SJCRH30 (cell line): ENCODE measurements at places on chromosomes 7 and 10. TPM values are rescaled to one million over a fixed set of nuclear protein-coding genes. Genes with fewer than 3 reads are reported as not detected.

- H3K27me3 ChIP-seq: no peaks in the 10 kb centered on the region
- no peak overlapping the region for H3K27ac ChIP-seq
- DNase-seq: no peak
These were observed 24.5 kb upstream of the ZNF488 start for GRCh38 chr10:47408606-47409005.

GRCh38 chr10:101614663-101615524 is 26.8 kb downstream of the DPCD start:
- H3K36me3 ChIP-seq: peaks cover 4% of the 10 kb centered on the region
- H3K4me3 ChIP-seq: no peak overlapping the region
- no peaks in the 10 kb centered on the region for H3K27me3 ChIP-seq
- peaks cover 8% of the 10 kb centered on the region for H3K4me1 ChIP-seq
- no peak overlapping the region for H3K27ac ChIP-seq
- DNase-seq: no peak

GRCh38 chr7:91212582-91212981 is 51.7 kb upstream of the FZD1 start:
- no peaks in the 10 kb centered on the region for H3K4me1 ChIP-seq
- H3K4me3 ChIP-seq: no peak overlapping the region
- no peaks in the 10 kb centered on the region for H3K27me3 ChIP-seq
- DNase-seq: no peak
- H3K36me3 ChIP-seq: peaks cover 6% of the 10 kb centered on the region; the same call in 1 of the 2 replicates
- H3K27ac ChIP-seq: no peak overlapping the region

GRCh38 chr7:45457591-45457990 is 116.6 kb upstream of the ADCY1 start:
- no peak overlapping the region for H3K4me3 ChIP-seq
- DNase-seq: peak; percentile 79
- H3K27ac ChIP-seq: no peak overlapping the region
- no peaks in the 10 kb centered on the region for H3K36me3 ChIP-seq
- H3K27me3 ChIP-seq: peaks cover 8% of the 10 kb centered on the region; the same call in 1 of the 2 replicates

DNA sequence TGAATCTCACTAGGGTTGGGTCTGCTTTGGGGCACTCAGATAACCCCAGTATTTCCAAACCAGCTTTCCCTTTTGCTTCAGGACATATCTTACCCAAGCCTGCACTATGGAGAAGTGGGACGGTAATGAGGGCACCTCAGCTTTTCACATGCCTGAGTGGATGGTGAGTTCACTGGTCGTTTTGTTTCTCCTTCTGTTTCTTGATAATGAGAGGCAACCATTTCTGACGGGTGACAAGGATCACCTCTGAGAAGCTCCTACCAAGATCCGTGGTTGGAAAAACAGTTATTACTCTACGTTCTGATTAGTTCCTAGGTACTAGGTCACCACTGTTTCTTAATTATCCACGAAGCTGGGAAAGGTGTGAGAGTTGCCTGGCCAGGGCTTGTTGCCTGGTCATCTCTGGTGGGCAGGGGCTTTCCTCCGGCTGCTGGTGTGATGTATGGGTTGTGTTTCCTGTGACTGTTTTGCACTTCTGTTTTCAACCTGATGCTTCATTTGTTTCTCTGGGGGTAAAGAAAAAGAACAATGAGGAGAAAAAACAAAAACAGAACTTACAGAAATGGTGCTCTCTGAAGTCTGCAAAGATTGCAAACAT is 65.7 kb upstream of the STRIP2 start:
- H3K27ac ChIP-seq: no peak overlapping the region
- no peaks in the 10 kb centered on the region for H3K4me1 ChIP-seq
- H3K36me3 ChIP-seq: no peaks in the 10 kb centered on the region
- no peaks in the 10 kb centered on the region for H3K27me3 ChIP-seq

- peaks cover 7% of the 10 kb centered on the region; the same call in 1 of the 2 replicates for H3K27me3 ChIP-seq
- no peaks in the 10 kb centered on the region for H3K36me3 ChIP-seq
- H3K4me1 ChIP-seq: peaks cover 20% of the 10 kb centered on the region
- H3K4me3 ChIP-seq: peak overlapping the region; percentile 38
These were observed 108.5 kb upstream of the ANLN start for GRCh38 chr7:36280840-36281812.

The DYDC2 gene
- 0.13 TPM in 1 of 2 replicates, not detected in the other for total RNA-seq

DNA sequence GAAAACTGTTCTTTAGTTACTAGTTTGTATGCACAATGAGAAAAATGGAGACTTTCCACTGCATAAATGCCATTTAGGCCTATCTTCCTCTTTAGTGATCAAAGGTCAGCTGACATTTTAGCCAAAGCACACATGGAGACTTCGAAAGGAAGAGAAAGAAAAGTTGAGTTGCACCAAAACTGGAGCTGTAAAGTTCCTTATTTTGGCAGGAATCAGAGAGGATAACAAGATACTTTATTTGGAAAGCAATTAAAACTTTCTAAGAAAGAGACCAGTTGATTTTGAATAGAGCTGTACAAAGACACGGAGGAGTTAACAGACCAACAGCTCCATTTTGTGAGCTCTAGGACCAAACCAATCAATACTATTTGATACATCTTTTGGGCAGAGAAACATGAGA is 14.2 kb downstream of the ENTPD7 start:
- no peaks in the 10 kb centered on the region for H3K4me1 ChIP-seq
- no peak overlapping the region for H3K4me3 ChIP-seq
- no peaks in the 10 kb centered on the region for H3K36me3 ChIP-seq
- H3K27ac ChIP-seq: no peak overlapping the region
- DNase-seq: no peak

The NANOS1 gene
- 54.2 and 59.4 TPM in 2 replicates for total RNA-seq

The NUDT5 gene
- total RNA-seq: 55.8 and 57.3 TPM in 2 replicates

DNA sequence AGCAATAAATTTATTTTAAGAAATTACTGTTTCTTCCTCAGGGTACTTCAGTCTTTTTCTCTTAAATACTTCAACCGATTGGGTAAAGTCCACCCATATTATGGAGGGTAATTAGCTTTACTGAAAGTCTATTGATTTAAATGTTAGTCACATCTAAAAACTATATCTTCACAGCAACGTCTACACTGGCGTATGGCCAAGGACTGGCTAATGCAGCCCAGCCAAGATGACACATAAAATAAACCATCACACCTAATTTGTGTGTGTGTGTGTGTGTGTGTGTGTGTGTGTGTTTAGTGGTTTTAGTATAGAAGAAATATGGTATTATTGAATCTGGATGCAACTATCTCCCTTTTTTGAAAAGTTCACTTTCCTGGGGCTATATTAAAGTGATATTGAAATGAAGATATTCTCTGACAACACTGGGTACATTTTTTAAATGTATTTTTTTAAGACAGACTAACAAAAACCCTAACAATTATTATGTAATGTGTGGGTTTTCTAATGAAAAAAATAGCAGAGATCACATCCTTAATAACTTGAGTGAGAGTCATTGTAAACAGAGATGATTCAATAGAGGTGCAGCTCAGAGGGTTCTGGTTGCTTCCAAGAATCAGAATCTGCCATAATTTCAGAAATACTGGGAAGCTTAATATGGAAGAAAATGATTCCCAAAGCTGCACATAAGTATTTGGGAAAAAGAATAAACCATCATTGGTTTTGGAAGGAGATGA is 584.2 kb upstream of the MBL2 start:
- H3K36me3 ChIP-seq: no peaks in the 10 kb centered on the region
- no peaks in the 10 kb centered on the region for H3K4me1 ChIP-seq
- no peak overlapping the region for H3K27ac ChIP-seq
- DNase-seq: no peak
